ENCODE measurements at places on chromosomes 16 and 17.

- DNase-seq, result peak; percentile 64
Observed at GRCh38 chr17:3890082-3890877, 2.6 kb downstream of the CAMKK1 start.

DNA sequence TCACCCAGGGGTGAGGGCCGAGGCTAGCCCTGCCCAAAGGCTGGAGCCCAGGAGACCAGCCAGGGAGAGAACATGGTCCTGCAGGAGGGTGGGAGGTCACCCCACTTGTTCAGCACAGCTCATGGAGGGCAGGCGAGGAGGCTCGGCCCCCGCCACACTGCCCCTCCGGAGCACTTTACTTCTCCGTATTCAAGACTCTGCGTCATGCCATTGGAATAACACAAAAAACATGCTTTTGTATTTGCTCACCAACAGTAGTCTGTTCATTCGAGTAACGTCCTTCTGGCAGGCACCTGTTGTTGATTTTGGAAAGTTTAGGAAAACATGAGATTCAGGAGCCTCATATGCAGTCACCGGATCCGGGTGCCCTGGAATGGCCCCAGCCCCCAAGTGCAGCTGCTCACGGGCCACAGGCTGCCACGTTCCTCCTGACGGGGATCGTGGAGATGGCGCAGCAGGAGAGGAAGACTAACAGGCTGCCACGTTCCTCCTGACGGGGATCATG, 81.1 kb upstream of the DNAH17 start:
- DNase-seq, result no peak

DNA sequence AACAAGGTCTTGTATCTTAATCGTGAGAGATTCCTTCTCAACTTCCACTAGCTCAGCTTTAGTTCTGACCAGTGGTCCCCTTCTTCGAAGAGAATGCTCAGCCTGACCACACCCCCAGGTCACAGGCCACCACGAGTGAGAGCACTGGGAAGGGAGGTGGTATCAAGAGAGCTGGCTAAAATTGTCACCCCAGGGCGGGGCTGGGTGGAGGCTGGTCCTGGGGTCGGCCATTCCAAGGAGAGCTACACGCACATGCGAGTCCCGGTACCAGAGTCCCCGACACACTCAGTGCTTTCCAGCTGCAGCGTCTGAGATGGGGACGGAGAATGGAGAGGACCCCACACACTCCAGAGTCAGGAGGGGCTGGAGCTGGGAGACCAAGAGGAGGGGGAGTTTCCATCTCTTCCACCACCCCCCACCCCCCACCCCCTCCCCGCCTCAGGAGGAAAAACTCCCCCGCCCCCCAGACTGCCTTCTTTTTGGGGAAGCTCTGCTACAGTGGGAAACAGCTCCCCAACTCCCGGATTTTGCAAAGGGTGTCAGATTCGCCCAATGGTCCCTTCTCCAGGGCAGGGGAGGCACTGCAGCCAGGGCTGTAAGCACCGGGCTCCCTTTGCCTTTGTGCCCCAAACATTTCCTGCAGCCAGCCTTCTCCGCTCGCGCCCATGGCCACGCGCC, 1.6 kb downstream of the C1QL1 start:
- no peak for DNase-seq

DNA sequence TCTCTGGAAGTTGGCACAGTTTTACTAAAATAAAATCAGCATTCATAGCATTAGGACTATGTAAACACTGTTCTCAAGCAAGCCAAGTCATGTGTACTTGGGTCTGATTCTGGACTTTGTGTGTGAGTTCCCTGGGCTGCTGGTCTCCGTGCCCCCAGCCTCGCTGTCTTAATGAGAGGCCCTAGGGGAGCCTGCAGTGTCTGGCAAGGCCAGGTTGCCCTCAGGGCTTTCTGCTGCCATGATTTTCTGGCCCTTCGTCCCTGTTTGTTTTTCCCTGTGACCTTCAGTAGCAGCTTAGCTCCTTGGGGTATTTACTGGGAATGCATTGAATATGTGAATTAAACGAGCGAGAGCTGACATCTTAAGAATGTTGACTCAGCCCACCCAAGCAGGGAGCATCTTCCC, 161.8 kb downstream of the RPTOR start:
- DNase-seq, result no peak

DNA sequence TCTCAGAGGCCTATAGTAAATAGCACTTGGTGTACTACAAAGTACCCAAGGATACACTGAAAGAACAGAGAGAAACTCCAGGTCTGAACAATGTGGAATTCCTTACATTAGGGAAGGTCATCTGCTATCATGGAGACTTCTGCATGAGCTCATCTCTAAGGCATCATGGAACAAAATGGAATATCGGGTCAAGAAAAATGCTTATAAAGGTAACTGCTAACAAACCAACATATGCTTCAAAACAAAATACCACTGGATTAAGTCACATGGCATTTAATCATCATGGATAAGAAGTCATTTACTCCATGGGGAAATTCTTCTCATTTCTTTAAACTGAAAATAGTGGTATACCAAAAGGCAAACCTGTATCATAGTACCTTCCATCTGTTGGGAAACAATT, 34.2 kb downstream of the TXNDC11 start:
- no peak for DNase-seq

DNA sequence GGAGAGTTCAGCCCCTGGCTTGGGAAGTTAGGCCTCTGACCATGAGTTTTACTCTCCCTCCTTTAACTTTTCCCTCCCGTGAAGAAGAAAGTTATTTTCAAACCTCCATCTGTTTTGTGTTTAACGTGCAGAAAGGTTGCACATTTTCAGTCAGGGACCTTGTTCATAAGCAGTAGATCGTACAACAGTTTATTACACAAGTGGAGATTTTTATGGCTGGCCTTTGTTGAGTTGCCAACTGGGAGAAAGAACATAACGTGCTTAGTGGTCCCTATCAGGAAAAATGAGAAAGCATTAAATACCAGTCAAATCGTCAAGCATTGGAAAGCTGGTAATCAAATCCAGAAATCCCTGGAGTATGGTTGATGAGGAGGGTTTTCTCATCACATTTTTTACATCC, 117.9 kb upstream of the MYOCD start:
- no peak for DNase-seq

- DNase-seq, result no peak
Observed at GRCh38 chr17:58217766-58218165, 1.3 kb downstream of the MKS1 start.

GRCh38 chr16:19088341-19088916, 21.0 kb downstream of the COQ7 start:
- no peak for DNase-seq

DNA sequence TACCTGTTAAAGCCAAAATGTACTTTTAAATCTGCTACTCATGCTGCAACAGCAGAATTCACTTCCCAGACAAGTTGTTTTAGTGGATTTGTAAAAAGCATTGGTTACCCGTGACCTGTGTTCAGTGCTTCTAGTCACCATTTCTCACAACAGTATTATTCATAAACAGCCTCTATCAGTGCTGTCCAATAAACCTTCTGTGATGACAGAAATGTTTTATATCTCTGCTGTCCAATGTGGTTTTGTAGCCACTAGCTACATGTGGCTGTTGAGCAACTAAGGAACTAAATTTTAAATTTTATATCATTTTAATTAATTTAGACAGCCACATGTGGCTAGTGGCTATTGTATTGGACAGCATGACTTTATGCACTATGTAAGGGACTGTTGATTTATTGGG, 12.6 kb downstream of the MAP3K3 start:
- DNase-seq, result no peak

- DNase-seq, result no peak
Observed at GRCh38 chr16:26567356-26567755, 499.4 kb upstream of the C16orf82 start.

- peak; percentile 77 for DNase-seq
Observed at GRCh38 chr17:74199306-74200092, 4.0 kb upstream of the RPL38 start.

- DNase-seq, result no peak
Observed at GRCh38 chr16:27752241-27752640, 202.3 kb downstream of the KATNIP start.

DNA sequence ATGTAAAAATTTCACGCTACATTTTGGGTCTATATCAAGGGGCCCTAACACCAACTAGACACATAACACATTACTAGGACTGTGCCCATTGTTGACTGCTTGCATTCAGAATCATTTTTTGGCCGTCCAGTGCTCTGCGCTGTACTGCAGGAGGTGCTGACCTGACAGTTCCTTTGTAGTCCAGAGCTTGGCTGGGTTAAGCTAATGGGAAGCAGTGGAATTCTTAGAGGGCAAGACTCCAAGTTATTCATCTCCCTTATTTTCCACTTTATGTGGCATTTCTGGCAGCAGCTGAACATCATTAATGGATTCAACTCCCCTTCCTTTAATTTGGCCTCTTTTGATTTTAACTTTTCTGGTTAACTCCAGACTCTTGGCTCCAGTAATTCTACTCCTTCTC, 351.7 kb downstream of the CDH8 start:
- no peak for DNase-seq

DNA sequence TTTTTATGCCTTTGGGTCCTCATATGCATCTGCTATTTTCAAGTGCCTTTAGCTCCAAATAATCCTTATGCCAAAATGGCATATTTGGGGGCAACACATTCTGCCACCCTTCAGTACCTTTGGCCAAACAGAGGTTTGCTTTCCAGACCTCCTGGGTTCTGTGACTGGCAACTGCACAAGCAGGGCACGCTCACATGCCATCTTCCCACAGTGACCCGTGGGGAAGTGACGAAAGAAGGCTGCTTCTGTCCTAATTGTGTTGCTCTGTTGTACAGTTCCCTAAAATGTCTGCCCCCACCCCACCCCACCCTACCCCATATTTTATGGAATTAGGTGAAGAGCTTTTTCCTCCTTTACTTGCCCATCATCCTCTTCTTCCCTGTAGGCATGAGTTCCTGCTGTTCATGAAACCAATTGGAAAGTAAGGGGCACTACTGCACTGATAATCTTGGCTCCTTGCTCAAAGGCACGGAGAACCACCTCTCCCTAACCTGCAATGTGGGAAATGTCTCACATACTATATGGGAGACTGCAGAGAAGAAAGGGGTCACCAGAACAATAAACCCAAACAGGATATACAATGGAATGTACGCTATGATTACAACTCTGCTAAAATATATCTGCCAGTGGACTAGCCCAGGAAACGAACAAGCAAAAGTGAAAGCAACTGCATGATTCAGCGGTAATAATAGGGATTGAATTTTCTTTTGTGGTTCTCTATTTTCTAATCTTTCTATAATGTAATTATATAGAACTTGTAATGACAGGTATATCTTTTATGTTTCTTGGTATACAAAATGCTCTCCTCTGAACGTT, 3.3 kb upstream of the SLFN12L start:
- DNase-seq, result peak; percentile 84

DNA sequence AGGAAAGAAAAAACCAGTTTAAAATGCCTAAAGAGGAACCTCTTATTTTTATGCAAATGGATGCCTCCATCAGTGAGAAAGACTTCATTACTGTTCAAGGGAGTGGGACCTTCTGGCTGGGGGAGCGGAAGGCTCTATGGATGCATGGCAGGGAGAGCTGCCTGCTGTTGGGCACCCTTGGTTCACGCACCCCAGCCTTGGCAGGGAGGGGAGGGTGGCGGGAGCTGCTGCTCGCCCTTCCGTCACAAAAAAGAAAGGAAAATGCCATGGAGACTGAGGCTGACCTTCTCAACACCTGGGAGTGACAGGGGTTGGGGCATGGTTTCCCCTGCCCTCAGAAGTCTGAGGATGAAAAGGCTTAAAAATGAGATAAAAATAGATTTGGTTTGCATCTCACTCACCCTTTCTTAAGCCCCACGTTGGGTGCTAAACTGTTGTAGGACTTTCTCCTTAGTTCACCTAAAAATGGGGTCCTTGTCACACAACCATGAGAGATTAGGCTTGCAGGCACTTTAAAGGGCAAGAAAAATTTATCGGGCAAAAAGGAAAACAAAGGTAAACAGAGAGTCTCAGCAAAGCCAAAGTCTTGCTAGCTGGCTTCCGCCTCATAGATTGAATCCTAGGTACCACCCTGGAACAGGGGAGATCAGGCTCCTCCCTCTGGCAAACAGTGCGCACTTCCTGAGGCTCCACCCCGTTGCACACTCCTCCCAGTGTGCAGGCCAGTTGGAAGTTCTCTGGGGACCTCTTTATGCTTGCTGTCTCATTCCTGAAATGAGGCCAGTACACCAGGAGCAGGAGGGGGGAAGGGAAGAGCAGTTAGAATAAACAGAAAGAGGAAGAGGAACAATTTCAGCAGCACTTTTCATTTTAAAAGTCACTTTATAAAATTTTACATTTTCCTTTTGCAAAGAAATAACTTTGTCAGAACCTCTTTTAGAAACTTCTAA, 31.6 kb downstream of the PHKB start:
- peak; percentile 87 for DNase-seq

- no peak for DNase-seq
Observed at GRCh38 chr16:61581417-61582046, 454.7 kb downstream of the CDH8 start.

GRCh38 chr17:46020023-46020761, 21.1 kb downstream of the STH start:
- peak; percentile 63 for DNase-seq

- DNase-seq, result peak; percentile 12
Observed at GRCh38 chr17:29112771-29113295, 67.4 kb downstream of the MYO18A start.

- peak; percentile 80 for DNase-seq
Observed at GRCh38 chr17:78497115-78497540, 80.1 kb downstream of the DNAH17 start.

- no peak for DNase-seq
Observed at GRCh38 chr17:50955160-50955559, 89.0 kb upstream of the TOB1 start.

DNA sequence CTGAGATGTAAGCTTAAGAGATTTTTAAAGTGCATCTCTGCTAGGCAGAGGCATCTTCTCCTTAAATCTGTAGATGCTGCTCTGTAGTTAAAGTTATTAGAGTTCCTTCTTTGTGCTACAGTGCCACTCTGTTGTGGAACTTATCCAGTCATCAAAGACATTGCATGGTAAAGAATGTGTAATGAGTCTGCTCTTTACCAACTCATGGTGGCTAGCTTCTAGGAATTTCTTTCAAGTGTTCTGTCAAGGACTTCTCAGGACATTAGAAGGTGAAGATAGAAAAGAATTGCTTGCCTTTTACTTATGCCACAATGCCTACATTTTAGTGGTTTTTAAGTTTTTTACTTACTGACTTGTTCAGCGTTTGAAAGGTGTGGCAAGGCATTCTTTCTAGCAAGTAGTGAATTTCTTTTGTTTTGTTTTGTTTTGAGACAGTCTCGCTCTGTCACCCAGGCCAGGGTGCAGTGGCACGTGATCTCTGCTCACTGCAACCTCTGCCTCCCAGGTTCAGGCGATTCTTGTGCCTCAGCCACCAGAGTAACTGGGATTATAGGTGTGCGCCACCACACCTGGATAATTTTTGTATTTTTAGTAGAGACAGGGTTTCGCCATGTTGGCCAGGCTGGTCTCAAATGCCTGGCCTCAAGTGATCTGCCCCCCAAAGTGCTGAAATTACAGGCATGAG, 20.3 kb upstream of the ARL2BP start:
- no peak for DNase-seq

- DNase-seq, result no peak
Observed at GRCh38 chr16:980595-980854, 1.0 kb upstream of the SOX8 start.

GRCh38 chr16:67407176-67407787, 9.0 kb downstream of the ZDHHC1 start:
- DNase-seq, result no peak

Data from suppressor macrophage treated with lipopolysaccharide for 4 hours (primary cell).